ENCODE measurements at places on chromosomes 2 and 18.

DNA sequence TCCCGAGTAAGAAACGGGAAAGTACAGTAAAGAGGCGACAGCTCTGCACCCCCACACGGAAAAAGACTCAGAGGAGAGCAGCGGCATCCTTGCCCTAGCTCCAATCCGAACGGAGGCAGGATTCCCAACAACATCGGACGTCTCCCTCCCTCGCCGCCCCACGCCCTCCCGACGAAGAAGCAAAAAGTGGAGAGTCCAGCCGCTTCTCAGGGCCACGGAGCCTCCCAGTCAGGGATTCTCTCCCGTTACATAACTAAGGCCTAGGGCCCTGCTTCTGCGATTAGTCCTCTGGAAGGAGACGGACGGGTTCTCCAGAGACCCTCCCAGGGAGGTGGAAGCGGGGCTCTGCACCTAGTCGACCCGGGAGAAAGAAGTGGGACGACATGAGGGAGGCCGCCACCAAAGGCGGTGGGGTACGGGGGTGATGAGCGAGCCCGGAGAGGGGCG, 587 bp downstream of the SUMO1 start:
- DNase-seq, result peak; percentile 30

GRCh38 chr18:58578835-58579560, 49.9 kb downstream of the ALPK2 start:
- DNase-seq, result no peak

- peak; percentile 22 for DNase-seq
Observed at GRCh38 chr2:51490576-51491234, 458.8 kb upstream of the NRXN1 start.

GRCh38 chr2:95300450-95300849, 3.3 kb downstream of the KCNIP3 start:
- DNase-seq, result peak; percentile 49

DNA sequence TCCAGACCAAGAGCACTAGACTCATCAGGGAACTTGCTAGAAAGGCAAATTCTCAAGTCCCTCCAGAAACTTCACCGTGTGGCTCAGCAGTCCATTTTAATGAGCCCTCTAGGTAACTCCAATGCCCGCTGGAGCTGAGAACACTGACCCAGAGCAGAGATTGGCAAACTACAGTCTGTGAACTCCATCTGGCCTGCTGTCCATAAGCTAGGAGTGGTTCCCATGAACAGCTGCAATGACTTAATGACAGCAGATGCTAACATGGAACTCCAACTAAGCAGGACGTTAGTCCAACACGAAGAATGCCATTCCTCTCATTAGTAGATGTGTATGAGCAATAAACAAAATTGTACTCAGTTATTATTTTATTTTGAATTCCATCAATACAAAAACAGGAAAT, 371.9 kb downstream of the STK39 start:
- no peak for DNase-seq

DNA sequence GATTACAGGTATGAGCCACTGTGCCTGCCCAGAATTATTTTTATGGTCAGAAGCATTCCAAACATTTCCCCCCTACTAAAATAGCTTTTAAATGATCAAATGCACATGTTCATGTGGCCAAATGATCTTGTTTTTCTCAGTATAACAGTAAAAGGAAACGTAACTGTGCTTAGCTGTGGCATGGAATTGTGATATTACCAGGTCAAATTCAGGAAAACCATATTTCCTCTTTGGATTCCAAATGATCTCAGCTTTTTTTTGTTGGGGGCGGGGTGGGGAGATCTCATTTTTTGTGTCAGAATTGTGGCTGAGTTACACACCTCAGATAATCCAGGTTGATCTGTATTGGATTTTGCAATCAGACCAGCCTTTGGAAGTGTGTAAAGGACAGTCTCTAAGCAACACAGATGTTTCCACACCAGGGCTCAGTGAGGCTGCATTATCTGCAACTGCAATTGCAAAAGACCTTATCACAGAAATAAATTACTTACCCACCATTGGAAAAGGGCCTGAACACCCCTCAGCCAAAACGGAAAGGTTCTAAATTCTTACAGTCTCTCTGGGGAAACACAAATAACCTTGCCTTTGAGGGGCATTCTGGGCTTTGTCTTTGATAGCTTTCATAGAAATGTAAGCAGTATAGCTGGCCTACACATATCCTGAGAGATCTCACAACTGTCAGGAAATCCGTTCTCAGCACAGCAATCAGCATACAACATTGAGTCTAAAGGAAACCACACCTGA, 8.4 kb downstream of the CASP10 start:
- no peak for DNase-seq

GRCh38 chr2:22143840-22144239, 1020.1 kb downstream of the TDRD15 start:
- no peak for DNase-seq

DNA sequence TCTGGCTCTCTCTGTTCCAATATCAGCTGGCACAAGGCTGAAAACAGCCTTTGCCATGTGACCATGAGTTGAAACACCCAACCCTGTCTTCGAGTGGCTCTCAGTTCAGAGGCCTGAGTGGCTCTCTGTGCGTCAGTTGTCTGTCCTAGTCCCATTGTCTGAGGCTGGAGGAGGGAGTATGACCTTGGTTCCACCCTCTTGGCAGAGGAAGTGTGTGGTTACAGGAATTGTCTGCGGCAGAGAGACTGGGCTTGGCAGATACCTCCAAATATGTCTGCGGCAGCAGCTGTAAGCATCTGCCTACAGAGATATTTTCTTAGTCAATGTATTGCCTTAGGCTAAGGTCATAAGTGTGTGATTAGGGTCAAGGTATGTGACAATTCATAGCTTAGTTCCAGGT, 32.6 kb downstream of the CNGA3 start:
- DNase-seq, result peak; percentile 11

- no peak for DNase-seq
Observed at GRCh38 chr2:117942551-117942950, 71.3 kb downstream of the CCDC93 start.

DNA sequence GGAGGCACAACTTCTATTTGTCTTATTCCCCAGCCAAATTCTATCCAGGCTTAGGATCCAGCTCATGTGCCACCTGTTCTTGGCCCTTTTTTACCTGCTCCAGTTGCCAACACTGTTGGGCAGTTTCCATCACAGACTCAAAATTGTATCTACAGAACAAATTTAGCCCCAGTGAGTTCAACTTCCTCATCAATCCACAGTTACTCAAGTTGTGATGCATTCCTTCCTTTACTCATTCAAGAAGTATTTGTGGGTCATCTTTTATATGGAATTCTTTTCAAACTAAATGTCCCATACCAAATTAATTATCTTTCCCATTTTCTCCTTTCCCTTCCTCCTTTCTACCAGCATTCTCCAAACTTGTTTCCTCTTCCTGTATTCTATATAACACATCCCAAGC, 12.7 kb upstream of the DDX18 start:
- DNase-seq, result no peak

DNA sequence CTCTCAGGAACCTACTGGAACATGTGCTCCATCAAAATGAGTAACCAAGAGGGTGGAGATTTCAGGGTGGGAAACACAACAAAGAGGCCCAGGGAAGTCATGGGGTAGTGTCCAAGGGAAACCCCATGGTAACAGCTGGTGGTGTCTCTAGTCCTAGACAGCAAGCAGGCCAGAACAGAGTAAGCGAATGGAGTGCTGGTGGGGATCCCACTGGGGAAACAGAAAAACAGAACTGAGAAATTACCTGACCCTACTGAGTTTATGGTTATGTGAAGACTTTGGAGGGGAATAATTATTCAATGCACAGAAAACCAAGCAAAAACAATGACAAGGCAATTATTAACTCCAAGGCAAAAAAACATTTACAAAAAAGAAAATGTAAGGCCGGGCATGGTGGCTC, 16.9 kb downstream of the ERCC3 start:
- DNase-seq, result no peak

GRCh38 chr2:177484180-177484795, 91.7 kb downstream of the AGPS start:
- no peak for DNase-seq

GRCh38 chr2:205688417-205689200, 6.3 kb downstream of the NRP2 start:
- no peak for DNase-seq

DNA sequence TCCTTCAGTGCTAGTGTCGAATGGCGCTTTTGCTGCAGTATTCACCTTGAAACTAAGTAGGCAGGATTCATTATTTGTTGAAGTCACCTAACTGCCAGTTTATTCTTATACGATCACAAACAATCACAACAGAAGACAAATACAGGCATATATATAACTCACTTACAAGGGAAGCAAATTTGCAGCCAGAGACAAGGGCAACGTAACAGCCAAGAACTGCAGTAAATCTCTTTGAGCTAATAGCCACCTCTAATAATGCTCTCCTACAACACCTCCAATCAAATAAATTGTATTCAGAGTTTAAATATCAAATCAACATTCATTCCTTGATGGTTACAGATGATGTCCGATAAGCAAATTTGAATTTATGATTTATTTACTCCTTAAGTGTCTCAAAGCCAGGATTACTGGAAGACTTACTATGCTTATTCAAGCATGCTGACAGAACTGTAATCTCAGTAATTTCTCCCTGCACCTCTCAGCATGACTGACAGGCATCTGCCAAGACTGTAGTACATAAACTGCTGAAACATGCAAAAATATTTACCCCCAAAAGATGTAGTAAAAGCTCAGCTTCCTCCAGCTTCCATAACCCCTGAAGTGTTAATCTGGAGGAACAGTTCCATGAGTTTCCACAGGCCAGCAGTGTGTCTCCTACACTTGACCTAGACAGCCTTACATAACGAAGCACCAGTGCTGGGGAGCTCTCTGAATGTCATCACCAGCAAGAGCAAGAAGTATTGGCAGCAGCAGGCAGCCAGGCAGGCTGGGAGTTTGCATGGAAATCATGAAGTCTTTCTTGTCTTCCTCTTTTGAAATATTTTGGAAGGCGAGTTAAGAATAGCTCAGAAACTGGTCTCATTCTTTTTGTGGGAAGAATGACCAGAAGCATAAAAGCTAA, 20.9 kb upstream of the SCN1A start:
- DNase-seq, result no peak

- DNase-seq, result no peak
Observed at GRCh38 chr2:74000666-74001065, 16.0 kb downstream of the TET3 start.

- DNase-seq, result peak; percentile 4
Observed at GRCh38 chr2:78780256-78780655, 245.2 kb upstream of the REG3G start.

- DNase-seq, result peak; percentile 3
Observed at GRCh38 chr2:150043172-150043500, 444.3 kb downstream of the RND3 start.

DNA sequence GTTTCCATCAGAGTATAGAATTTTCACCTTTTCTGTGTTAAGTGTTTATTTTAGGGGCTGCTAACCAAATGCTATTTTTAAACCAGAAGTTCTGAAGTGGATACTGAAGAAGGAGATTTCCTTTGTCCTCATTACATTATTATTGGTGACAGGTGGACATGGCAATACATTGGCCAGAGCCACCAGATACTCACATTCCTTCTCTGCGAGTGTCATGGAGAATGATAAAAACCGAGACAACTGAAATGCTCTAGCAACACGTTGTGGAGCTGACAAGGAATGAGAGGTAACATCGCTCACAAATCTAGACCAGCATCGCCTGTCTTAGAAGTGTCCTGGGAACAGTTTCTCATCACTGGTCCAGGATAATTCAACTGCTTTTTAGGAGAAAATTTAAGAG, 241.2 kb downstream of the IRS1 start:
- no peak for DNase-seq

DNA sequence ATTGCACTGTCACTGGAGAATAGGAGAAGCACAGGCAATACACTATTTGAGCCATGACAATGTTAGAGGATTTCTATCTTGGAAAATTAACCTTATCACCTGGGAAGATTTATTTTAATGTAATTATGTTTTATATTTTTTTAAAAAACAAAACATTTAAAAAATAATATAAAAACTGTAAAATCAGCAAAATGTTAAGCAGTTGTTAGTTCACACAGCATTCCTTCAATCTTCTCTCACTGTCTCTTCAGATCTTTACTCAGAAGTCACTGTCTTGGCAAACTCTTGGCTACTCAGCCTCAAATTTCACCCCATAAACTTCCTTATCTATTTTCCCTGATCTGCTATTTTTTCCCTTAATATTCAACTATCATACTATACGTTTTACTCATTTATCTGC, 1322.6 kb downstream of the LRP1B start:
- DNase-seq, result no peak

- DNase-seq, result peak; percentile 28
Observed at GRCh38 chr2:109736177-109736827, 57.8 kb upstream of the RGPD5 start.

- DNase-seq, result no peak
Observed at GRCh38 chr2:134123332-134123731, 130.5 kb upstream of the MGAT5 start.

DNA sequence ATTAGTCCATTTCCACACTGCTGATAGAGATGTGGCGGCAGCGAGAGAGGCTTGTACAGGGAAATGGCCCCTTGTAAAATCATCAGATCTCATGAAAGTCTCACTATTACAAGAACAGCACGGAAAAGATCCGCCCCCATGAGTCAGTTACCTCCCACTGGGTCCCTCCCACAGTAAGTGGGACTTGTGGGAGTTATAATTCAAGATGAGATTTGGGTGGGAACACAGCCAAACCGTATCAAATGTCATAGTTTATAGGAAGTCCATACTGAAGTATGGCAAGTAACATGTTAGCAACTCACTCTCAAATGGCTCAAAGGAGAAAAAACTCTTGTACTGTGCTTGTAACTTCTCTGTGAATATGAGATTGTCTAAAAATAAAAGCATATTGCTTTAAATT, 56.1 kb downstream of the FARP2 start:
- no peak for DNase-seq

- DNase-seq, result no peak
Observed at GRCh38 chr2:180621941-180622918, 358.2 kb upstream of the UBE2E3 start.

GRCh38 chr2:63871864-63872263, 30.2 kb downstream of the UGP2 start:
- no peak for DNase-seq

GRCh38 chr18:78861116-78861515, 118.5 kb upstream of the SALL3 start:
- DNase-seq, result no peak

DNA sequence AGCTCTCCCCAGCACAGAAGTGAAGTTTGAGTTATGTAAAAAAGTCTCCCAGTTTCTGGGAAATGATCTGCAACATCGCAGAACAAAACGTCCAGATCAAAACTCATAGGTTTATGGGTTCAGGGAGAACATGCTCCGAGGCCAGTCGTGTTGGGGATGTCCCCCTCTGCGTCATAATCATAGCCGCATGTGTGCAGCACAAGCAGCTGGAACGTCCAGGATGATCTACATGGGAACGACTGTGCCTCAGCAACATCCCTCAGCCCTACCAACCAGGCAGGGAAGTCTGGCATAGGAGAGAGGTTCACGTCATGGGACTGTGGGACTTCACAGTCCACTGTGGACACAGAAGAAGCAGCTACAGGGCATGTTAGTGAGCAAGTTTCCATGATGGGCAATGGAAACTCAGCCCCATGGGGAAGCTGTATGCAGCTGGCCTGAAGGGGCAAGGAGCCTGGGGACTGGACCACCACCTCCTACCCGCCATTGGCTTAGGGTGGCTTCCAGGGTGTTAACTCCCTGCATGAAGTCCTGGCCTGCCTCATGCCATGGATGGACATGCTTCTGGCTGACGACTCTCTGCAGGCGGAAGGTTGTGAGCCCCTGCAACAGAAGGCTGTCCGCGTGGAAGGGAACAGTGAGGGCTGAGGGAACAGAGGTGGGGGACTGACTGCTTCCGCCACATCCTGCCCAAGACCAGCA, 96.9 kb downstream of the COPS8 start:
- DNase-seq, result no peak

- DNase-seq, result peak; percentile 1
Observed at GRCh38 chr2:147331790-147332419, 512.9 kb upstream of the ACVR2A start.

GRCh38 chr2:111983478-111984212, 71.4 kb upstream of the TMEM87B start:
- no peak for DNase-seq

All from SHP77 (cell line).